ENCODE measurements at places on chromosomes 3 and 15. TPM values are rescaled to one million over a fixed set of nuclear protein-coding genes. Genes with fewer than 3 reads are reported as not detected.

Gene SHC4
- polyA plus RNA-seq = not detected

- no peak overlapping the region for H3K27ac ChIP-seq
- peaks cover 4% of the 10 kb centered on the region for H3K4me1 ChIP-seq
- no peak for DNase-seq
- no peak overlapping the region for H3K4me3 ChIP-seq
- peaks cover 26% of the 10 kb centered on the region for H3K27me3 ChIP-seq
Observed at GRCh38 chr15:37115538-37115937, 15.2 kb upstream of the MEIS2 start.

GRCh38 chr3:13543253-13543652, 5.7 kb upstream of the FBLN2 start:
- no peaks in the 10 kb centered on the region for H3K36me3 ChIP-seq
- no peak for DNase-seq
- peaks cover 7% of the 10 kb centered on the region for H3K27me3 ChIP-seq
- H3K27ac ChIP-seq = no peak overlapping the region
- peaks cover 10% of the 10 kb centered on the region for H3K4me1 ChIP-seq
- H3K4me3 ChIP-seq = no peak overlapping the region

Gene LMAN1L
- polyA plus RNA-seq = not detected

DNA sequence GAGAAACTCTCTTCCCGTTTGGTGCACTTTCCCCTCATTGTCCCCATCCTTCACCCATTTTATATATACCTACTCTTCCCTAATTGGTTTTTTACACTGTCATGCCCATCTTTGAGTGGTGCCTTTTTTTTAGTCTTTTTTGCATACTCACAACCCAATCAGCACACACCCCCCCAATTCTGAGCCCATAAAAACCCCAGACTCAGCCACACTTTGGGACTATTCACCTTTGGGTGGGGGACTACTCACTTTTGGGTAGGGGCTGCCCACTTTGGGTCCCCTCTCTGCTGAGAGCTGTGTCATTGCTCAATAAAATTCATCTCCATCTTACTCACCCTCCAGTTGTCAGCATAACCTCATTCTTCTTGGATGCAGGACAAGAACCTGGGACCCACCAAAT, 30.1 kb upstream of the MTMR14 start:
- peaks cover 15% of the 10 kb centered on the region for H3K27me3 ChIP-seq
- no peaks in the 10 kb centered on the region for H3K36me3 ChIP-seq
- no peak for DNase-seq
- H3K4me1 ChIP-seq = no peaks in the 10 kb centered on the region

DNA sequence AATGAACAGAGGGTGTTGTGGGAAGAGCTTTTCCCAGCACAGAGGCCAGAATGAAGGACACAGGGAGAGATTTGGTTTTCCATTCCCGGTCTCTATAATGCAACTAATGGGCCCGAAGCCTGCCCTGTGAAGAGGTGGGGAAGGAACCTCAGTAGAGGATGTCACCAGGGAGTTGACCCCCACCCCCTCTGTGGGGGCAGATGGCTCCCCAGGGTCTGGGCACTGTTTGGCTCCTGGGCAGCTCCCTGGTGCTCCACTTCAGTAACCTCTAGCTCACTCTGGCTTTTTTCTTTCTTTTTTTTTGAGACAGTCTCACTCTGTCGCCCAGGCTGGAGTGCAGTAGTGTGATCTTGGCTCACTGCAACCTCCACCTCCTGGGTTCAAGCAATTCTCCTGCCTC, 109.1 kb upstream of the DLG1 start:
- no peak overlapping the region for H3K4me3 ChIP-seq
- H3K36me3 ChIP-seq = no peaks in the 10 kb centered on the region
- no peaks in the 10 kb centered on the region for H3K4me1 ChIP-seq
- peaks cover 14% of the 10 kb centered on the region for H3K27me3 ChIP-seq
- no peak overlapping the region for H3K27ac ChIP-seq
- DNase-seq = no peak

GRCh38 chr3:37308247-37308646, 133.9 kb upstream of the LRRFIP2 start:
- H3K27ac ChIP-seq = no peak overlapping the region
- H3K27me3 ChIP-seq = no peaks in the 10 kb centered on the region
- peaks cover 43% of the 10 kb centered on the region for H3K4me1 ChIP-seq
- no peak for DNase-seq
- no peak overlapping the region for H3K4me3 ChIP-seq

Gene DNAH12
- not detected for polyA plus RNA-seq

- H3K27me3 ChIP-seq = peaks cover 8% of the 10 kb centered on the region
- H3K4me3 ChIP-seq = no peak overlapping the region
- no peak for DNase-seq
- H3K36me3 ChIP-seq = no peaks in the 10 kb centered on the region
- no peaks in the 10 kb centered on the region for H3K4me1 ChIP-seq
Observed at GRCh38 chr15:69038508-69038907, 24.0 kb downstream of the NOX5 start.

Gene CCRL2
- polyA plus RNA-seq = 1.4 TPM

DNA sequence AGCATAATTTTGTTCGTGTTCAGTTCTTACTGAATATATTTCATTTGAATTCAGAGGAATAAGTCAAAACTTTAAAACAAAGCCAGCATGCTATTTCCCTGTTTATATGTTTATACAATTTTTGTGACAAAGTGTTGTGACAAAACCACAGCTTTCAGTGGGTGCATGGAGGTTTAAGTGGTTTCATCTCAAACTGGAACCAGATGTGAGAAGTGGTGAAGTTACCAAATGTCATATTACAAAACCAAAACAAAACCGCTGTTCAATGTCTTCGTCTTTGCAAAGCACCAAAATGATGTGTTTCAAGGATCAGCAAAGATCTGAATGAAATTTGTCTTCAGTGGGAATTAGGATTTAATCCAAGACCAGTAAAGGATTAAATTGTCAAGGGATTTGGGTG, 59.3 kb upstream of the OSTN start:
- no peaks in the 10 kb centered on the region for H3K36me3 ChIP-seq
- H3K27ac ChIP-seq = no peak overlapping the region
- no peak overlapping the region for H3K4me3 ChIP-seq

Gene CHRFAM7A
- not detected for polyA plus RNA-seq

DNA sequence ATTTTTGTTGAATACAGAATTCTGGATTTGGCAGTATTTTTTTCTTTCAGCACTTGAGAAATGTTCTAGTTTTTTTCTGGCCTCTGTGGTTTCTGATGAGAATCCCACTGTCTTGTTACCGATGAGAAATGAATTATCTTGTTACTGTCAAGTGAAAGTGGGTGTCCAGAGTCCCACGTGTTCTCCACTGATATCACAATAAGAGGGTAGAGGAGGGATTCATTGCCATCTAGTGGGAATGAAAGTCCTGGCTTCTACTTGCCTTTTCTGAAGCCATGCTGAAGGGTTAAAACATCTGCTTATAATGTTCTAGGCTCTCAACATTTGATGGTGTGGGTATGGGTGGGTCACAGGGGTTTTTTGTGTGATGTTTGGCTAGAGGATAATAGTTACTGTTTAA, 66.1 kb downstream of the SEC22A start:
- H3K27ac ChIP-seq = no peak overlapping the region
- H3K4me3 ChIP-seq = no peak overlapping the region
- no peaks in the 10 kb centered on the region for H3K4me1 ChIP-seq
- H3K36me3 ChIP-seq = peaks cover 23% of the 10 kb centered on the region
- no peak for DNase-seq
